ENCODE measurements at places on chromosomes 3 and 15.

- no peak for DNase-seq
Observed at GRCh38 chr3:123613543-123613942, 28.7 kb upstream of the HACD2 start.

GRCh38 chr15:81432179-81432578, 58.2 kb upstream of the TMC3 start:
- DNase-seq, result no peak

DNA sequence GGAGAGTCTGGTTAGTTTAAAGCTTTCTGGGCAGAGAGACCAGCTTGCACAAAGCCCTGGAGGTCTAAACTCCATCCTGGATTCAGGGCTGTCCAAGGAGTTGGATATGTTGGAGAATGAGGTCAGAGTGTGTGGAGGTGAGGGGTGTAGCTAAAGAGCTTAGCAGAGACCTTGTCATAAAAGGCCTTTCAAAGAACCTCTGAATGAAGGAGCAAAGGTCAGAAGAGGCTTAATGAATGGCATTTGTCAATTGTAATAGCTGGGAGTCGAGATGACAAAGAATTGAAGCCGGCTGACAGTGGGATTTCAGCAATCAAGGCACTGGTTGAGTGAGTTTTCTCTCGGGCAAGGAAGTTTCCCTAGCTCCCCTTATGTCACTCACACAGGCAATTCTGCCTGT, 202.6 kb downstream of the PDCD6IP start:
- DNase-seq, result no peak

- no peak for DNase-seq
Observed at GRCh38 chr3:50885070-50885850, 210.5 kb downstream of the DOCK3 start.

GRCh38 chr3:109995377-109995776, 658.0 kb upstream of the DPPA4 start:
- no peak for DNase-seq

DNA sequence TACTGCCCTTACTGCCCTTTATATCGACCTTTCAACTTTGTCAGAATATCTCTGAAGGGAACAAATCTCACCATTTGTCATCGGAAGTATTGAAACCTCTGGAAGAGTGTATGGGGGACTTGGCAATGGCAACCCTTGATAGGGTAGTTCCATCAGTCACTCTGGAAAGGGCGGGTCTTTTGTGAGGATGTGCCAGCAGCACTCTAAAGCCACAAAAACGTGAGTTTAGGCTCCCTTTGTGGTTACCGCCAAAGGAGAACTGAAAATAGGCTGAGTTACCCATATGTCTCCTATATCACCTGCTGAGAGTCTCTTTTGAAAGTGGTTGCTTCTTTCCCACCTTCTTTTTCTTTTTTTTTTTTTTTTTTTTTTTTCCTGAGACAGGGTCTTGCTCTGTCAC, 296.8 kb upstream of the CHRM5 start:
- no peak for DNase-seq

DNA sequence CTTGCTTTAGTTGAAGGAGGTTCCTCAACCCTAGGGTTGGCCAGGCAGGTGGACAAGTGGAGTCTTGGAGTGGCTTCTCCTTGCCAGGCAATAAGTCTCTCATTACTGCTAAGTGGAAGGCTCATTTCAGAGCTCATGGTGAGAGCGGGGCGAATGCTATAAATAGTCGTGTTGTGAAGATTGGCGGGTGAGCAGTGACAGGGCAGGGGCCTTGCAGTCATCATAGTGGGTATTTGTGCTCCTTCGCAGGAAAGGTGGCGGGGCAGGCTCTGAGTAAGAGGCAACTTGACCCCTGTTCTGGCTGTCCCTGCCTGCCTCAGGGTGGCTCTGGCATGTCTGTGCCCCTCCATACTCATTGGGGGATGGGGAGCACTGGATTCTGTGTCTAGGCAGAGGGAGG, 8.7 kb upstream of the GRM2 start:
- no peak for DNase-seq

- no peak for DNase-seq
Observed at GRCh38 chr3:73341272-73341935, 279.9 kb downstream of the EBLN2 start.

- no peak for DNase-seq
Observed at GRCh38 chr15:100018191-100018590, 285.0 kb upstream of the LYSMD4 start.

- no peak for DNase-seq
Observed at GRCh38 chr15:38672814-38673670, 108.4 kb upstream of the RASGRP1 start.
